Activated naive CD4-positive, alpha-beta T cell treated with anti-CD3 and anti-CD28 coated beads, Interleukin-2, amount 50 U/mL, for 16 hours (primary cell): ENCODE measurements at places on chromosomes 3 and 15.

DNA sequence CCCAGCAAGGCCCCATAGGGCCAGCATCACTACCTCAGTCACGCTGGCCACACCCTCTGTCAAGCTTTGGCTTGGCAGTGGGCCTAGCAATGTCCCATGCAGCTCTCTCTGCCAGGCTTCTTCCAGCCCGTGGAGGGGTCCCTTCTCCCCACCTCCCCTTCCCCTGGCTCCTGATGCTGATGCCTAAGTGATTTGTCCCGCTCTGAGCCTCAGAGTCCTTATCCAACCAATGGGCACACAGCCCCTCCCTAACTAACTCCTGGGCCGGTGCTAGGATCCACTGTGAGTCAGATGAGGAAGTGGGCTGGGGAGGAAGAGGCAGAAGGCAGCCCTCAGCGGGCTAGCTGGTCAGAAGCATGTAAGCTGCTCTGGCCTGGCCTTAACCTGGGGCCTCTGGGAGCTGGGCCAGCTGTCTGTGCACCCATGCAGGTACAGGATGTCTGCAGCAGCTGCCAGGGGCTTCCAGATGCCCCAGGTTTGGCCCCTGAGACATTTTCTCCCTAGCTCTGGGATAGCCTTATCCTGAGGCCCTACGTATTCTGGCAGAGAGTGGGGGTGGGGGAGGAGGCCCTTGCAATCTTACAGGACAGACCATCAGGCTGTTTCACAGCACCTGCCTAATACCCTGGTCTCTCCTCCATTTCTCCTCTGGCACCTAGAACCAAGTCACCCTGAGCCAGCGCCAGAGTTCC is 740 bp upstream of the ZBTB47 start:
- DNase-seq: no peak

DNA sequence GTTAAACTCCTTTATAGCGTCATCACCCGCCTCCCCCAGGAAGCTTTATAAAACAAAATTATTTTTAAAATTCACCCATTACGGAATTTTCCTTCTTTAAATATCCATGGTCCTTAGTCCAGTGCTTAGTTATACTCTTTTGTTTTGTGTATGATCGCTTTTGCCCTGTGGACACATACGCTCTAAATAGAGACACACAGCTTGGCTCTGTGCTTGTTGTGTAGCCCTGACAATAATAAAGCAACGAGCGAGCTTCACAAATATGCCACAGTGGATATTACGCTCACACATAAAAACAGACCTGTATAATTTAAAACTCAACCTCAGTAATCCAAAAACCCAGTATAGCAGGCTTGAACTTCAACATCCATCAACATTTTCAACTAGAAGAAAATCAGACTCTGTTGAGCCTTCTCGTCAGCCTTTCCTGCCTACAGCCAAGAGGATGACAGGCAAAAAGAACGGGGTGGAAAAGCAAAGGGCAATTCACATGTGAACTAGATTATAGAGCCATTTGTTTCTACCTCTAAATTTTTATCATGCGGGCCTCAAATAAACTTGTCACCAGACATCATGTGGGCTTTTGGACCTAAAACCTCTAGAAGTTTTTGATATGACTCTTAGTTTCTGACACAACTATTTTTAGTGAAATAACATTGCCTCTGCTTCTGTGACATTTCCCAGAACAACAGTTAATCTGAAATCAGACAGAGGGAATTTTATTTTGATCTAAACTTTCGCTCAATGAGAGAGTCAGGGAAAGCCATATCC is 89.6 kb upstream of the THBS1 start:
- no peak for DNase-seq

GRCh38 chr3:49761661-49762060 is 24.7 kb downstream of the IP6K1 start:
- DNase-seq: no peak

- no peak for DNase-seq
Observed at GRCh38 chr3:156615592-156616173, 58.7 kb upstream of the TIPARP start.

DNA sequence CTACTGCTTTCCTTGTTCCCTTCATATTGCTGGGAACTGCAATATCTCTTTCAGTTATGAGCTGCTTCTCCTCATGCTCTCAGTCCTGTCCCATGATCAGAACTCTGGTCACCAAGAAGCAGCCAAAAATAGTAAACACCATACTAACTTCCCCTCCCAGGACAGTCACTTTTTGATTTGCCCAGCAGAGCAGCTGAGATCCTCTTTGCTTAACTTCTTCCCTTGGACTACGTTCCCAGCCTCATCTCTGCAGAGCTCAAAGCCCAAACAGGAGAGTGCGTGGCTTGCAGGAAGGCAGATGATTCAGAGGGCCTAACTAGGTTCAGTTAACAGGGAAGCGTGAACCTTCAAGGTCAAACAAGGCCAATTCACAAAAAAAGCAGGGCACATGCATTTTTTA is 153.2 kb downstream of the CTNNB1 start:
- no peak for DNase-seq

- no peak for DNase-seq
Observed at GRCh38 chr3:188677344-188677743, 494.4 kb upstream of the TPRG1 start.

DNA sequence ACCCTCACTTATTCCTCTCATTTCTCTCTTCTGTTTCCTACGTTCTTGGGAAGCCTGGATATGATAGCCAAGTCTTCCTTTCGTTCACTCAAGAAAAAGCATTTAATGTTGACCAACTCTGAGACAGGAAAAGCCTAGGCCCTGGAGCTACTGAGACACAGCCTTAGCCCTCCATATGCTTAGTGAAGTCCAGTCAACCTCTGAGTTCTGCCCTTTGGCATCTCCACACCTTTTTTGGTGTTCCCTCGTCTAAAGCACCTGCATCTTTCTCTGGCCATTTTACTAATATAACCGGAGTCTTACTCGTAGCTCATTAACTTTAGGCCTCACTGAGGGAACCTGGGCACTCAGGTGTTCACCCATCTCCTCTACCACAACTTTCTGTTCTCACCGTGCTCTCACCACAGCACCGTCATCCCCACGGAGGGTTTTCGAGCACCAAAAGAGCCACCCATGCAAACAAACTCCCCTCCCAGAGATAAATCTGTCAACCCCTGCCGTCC is 632 bp downstream of the MTHFS start:
- DNase-seq: no peak

DNA sequence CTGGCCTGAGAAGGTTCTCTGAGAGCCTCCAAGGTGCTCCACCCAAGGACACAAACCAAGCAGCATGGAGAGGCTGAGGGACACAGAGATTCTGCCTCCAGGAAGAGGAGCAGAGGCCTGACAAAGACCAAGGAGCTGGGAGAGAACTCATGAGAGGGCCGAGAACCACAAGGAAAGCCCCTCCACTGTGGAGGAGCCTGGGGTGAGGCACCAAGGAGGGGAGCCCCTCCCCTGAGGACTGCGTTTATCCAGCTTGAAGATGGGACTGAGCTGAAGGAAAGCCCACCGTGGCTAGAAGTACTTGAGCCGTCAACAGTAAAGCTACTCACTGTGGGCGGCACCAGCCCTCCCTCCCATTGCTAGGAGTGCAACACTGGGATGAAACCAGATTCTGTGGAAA is 63.1 kb upstream of the MEF2A start:
- DNase-seq: no peak

- no peak for DNase-seq
Observed at GRCh38 chr3:131004603-131005002, 22.0 kb downstream of the ASTE1 start.

GRCh38 chr3:145865399-145866018 is 295.5 kb downstream of the PLOD2 start:
- no peak for DNase-seq

- no peak for DNase-seq
Observed at GRCh38 chr15:97501291-97501690, 459.2 kb upstream of the ARRDC4 start.

DNA sequence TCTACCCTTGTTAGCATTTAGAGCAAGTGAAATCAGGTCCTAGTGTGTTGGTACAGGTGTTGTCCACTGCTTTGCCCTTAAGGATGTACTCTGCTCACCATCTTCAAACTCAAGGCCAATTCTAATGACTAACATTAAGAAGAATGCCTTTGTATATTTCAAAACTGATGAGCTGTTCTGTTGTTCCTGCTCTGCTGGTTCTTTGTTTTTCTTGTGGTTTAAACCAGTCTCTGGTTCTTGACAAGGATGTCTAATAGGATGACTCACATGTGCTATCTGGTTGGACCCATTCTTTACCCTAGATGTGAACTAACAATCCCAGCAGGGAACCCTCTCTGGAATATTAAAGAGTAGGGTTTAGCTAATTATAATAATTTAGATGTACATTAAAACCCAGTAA is 17.3 kb downstream of the ABHD5 start:
- no peak for DNase-seq

- no peak for DNase-seq
Observed at GRCh38 chr15:68672251-68672650, 93.5 kb downstream of the CORO2B start.

DNA sequence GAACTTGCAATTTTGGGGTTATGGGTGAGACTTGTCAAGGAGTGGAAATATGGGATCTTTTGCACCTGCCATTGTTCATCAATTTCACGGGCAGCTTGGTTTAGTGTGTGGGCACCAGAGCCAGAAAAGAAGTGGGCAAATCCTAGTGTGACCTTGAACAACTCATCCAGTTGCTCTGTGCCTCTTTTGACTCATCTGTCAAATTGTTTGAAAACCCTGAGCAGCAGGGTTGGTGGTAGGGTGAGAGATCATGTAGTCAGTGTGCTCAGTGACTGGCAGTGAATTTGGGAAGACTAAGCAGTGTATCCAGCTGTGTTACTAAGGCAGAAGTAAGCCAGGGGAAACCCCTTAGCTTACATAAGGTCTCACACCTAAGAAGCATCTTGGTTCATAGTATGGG is 293.0 kb upstream of the TRIM42 start:
- no peak for DNase-seq

- no peak for DNase-seq
Observed at GRCh38 chr15:60672400-60672799, 193.5 kb upstream of the ICE2 start.

GRCh38 chr3:112873632-112874031 is 27.0 kb upstream of the CD200R1L start:
- DNase-seq: no peak

GRCh38 chr3:194255252-194256039 is 95.7 kb downstream of the CPN2 start:
- peak; percentile 56 for DNase-seq

- DNase-seq: no peak
Observed at GRCh38 chr15:29857221-29857789, 35.0 kb upstream of the TJP1 start.

DNA sequence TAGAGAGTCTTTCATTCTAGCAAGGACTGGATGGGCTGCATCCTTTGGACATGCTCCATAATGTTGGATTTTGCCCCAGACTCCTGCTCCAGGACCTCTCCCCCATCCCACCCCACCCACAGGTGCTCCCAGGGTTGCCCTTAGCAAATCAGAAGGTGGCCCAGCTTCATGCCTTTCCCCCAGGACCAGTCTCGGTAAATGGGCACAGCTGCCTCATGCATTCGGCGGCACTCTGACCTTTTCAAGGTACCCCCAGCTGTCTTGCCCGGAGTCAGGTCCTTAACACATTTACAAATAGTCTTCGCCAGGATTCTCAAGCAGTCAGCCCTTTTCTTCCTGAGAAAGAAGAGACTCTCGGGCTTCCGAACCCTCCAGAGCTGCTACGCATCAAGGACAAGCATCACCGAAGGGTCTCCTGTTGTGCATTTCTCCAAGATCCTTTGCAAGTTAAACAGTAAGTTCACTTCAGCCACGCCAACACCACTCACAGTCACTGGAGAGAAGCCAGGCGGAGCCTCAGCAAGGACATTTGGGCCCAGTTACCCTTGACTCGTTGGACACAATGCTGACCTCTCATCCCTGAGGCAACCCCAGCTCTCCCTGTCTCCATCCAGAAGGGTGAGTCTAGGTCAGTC is 287.8 kb downstream of the FAM43A start:
- no peak for DNase-seq

DNA sequence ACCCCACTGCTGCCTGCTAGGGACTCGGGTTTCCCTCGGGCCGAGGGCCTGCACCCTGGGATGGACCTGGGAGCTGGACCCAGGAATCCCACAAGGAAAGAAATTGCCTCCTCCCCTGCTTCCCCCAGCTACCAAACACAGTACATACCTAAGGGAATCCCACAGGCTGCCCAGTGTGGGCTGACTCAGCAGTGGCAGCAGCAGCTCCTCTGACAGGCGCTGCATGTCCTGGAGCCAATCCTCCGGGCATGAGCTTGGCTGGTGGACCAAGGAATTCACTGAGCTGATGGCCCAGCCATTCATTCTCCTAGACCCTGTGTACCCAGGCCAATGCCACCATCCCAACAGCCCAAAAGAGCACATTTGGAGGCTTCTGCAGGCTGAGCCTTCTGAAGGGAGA is 9.5 kb upstream of the LTK start:
- no peak for DNase-seq

GRCh38 chr3:141402476-141403171 is 34.3 kb downstream of the ZBTB38 start:
- peak; percentile 46 for DNase-seq

- DNase-seq: no peak
Observed at GRCh38 chr3:54240-54639, 142.3 kb upstream of the CHL1 start.

DNA sequence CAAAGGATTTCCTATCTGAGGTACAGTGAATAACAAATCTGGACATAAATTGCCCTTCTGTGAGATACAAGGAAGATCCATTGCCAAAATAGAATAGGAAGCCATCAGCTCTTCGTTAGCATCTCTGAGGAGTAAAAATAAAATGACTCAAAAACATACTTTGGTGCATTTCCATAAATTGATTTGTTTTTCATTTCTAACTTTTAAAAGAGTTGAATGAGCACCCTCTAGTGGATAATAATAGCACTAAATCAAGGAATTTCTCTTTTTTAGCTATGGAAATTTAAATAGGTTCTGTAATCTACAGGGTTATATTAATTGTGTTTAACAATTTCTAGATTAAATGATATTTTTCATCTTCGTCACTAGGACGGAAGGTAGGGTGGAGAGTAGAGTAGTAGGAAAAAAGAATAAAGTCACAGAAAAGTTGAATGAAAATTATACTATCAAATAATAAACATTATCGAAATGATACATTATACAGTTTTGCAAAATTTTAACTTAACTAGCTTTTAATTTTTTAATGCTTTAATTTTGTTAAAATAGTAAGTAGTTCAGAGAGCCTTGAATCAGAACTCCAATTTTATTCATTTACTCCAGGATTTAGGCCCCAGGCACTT is 6.4 kb downstream of the NSUN3 start:
- DNase-seq: no peak

GRCh38 chr15:82624008-82624407 is 23.2 kb downstream of the CPEB1 start:
- no peak for DNase-seq

GRCh38 chr3:142180761-142181362 is 31.5 kb upstream of the TFDP2 start:
- no peak for DNase-seq

DNA sequence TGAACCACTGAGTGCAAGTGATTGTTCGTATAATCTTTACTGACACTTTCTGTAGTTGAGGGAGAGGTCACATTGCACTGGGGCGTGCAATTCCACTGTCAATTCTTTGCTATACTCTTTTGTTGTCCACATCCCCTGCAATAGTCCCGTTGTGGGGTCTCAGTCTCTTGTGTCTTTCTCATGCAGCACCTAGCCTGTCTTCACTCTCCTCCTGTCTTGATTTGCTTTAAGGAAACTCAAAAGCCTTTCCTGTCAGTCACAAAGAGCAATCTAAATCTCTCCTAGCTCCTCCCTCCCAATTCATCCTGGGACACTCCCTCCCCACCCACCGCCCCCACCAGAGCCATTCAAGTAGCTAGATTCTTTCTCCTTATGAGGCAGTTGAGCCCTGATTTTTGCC is 13.2 kb upstream of the TMEM158 start:
- DNase-seq: no peak
